ENCODE measurements at places on chromosomes 16 and 17.

DNA sequence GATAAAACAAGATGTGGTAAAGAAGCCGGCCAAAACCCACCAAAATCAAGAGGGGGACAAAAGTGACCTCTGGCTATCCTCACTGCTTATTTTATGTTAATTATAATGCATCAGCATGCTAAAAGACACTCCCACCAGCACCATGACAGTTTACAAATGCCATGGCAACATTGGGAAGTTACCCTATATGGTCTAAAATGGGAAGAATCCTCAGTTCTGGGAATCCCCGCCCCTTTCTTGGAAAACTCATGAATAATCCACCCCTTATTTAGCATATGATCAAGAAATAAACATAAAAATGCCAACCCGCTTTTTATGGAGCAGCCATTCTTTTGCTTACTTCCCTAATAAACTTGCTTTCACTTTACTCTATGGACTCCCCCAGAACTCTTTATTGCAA lies 25.6 kb downstream of the CMTR2 start:
- no peak for DNase-seq

GRCh38 chr16:60811657-60812056 lies 1224.6 kb downstream of the CDH8 start:
- DNase-seq, result no peak

GRCh38 chr17:12422651-12423050 lies 243.0 kb upstream of the MYOCD start:
- no peak for DNase-seq

DNA sequence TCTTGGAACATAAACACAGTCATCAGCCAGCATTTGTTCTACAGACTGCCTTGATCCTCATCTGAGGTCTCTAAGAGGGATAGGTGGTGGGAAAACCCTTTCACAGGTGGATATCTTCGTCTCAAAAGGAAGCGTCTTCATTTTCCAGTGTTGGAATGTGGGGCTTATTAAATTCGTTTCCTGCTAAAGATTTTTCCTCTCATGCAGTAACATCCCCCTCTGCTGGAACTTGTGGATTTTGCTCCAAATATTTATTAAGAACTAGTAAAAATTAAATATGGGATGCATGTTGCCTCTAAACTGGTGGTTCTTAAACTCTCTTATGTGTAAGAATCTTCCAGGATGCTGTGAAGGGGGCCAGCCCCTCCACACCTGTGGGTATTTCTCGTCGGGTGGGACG lies 20.1 kb upstream of the MLYCD start:
- DNase-seq, result no peak

GRCh38 chr16:47777220-47777619 lies 316.1 kb downstream of the PHKB start:
- DNase-seq, result no peak

GRCh38 chr16:51949282-51949681 lies 597.7 kb downstream of the TOX3 start:
- no peak for DNase-seq

- no peak for DNase-seq
Observed at GRCh38 chr17:2421315-2422147, 20.7 kb upstream of the MNT start.

DNA sequence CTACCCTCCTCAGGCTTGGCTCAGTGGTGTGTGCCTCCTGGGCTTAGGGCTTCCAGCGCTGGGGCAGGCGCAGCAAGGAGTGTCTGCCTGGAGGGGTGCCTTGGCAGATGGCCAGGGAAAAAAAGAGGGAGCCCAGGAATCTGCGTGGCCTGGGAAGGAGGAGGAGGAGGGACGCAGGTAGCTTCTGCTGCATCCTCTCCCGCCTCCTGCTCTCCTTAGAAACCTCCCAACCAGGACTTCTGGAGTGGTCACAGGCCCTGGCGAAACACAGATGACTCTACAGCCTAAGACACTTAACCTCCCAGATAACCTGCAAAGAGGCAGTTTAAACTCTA lies 7.3 kb upstream of the BCAR1 start:
- no peak for DNase-seq

DNA sequence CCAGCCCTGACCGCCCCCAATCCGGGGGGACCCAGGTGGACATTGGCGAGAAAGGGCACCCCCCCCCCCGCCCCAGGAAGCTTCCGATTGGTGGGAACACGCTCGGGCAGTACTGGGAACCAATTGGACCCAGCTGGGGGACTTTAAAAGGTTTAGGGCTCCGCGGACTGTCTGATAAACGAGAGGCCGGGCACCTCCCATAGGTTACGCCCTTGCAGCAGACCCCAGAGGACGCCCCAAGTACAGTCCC lies 245 bp downstream of the TMEM256 start:
- DNase-seq, result no peak

- DNase-seq, result no peak
Observed at GRCh38 chr16:19696961-19697360, 21.1 kb downstream of the KNOP1 start.

GRCh38 chr17:78023042-78023441 lies 64.5 kb downstream of the TNRC6C start:
- DNase-seq, result no peak

- no peak for DNase-seq
Observed at GRCh38 chr16:89361751-89362539, 128.4 kb downstream of the ANKRD11 start.

- no peak for DNase-seq
Observed at GRCh38 chr16:19463468-19464315, 46.0 kb downstream of the TMC5 start.

- no peak for DNase-seq
Observed at GRCh38 chr17:50163843-50164696, 1.7 kb upstream of the SGCA start.

DNA sequence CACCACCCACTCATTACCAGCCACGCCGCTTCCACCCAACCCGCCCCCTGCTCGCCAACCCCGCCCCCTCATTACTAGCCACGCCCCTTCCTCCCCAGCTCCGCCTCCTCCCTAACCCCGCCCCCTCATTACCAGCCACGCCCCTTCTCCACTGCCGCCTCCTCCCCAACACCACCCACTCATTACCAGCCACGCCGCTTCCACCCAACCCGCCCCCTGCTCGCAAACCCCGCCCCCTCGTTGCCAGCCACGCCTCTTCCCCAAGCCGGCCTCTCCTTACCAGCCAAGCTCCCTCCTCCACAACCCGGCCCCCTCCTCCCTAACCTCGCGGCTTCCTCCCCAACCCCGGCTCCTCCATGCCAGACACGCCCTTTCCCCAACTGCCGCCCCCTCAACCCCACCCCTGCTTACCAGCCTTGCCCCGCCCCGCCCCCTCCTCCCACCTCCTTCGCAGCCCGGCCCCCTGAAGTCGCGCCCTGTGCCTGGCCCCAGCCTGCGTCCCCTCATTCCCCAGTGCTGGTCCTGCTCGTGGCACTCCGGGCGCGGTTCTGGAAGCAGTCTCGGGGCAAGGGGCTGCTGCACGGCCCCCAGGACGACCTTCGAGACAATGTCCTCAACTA lies 7.3 kb downstream of the SLC22A31 start:
- DNase-seq, result peak; percentile 68

- DNase-seq, result no peak
Observed at GRCh38 chr17:65914784-65915342, 277.1 kb downstream of the CEP112 start.

DNA sequence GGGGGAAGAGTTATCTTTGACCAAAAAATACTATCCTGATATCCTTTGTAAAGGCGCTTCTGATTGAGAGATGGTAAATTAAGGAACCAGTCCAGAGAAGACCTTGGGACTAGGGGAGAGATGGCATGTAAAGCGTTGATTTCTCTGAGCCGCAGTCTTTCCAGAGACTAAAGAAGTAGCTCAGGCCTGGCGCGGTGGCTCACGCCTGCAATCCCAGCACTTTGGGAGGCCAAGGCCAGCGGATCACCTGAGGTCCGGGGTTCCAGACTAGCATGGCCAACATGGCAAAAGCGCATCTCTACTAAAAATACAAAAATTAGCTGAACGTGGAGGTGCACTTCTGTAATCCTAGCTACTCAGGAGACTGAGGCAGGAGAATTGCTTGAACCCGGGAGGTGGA lies 625 bp upstream of the CENPT start:
- DNase-seq, result no peak

GRCh38 chr17:40519089-40519775 lies 17.8 kb upstream of the TNS4 start:
- DNase-seq, result no peak

- DNase-seq, result no peak
Observed at GRCh38 chr16:81700071-81700779, 78.9 kb upstream of the PLCG2 start.

GRCh38 chr16:47694543-47694942 lies 233.4 kb downstream of the PHKB start:
- DNase-seq, result no peak

DNA sequence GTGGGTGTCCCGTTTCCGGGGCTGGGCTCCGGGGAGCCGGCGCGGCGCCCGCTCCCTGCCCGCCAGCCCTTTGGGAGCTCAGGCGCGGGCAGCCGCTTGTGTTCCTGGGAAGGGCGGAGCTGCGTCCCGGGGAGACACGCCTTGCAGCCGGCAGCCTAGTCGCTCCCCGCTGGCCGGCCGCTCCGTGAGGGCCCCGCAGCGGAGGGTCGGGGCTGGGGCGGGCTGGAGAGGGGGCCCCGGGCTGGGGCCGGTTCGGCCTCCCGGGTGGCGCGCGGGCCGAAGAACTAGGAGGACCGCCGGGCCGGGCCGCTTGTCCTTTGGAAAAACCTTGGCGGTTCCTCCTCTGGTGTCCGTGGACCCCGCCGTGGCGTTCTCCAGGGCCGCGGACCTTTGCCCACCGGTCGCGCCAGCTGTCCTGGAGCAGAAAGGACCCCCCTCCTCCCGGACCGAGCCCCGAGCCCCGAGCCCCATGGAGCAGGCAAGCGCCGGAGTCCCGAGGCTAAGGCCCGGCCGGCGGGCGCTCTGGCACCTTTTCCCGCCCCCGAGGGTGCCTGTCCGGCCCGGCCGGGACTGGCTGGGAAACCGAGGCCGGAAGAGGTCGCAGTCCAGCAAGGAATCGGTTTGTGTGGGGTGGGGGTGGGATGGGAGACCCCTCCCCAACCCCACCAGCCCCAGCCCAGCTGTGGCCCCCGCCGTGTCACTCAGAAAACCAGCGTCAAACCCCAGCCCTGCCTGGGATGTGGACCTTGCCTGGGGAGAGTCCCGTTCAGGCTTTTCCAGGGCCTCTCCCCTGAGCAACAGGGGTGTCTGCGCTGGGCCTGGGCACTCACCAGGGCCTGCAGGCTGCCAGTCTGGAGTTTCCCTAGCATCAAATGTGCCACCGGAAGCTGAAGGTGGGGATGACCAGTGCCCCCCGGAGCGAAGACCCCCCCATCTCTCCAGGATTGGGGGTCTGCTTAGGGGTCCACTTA lies 6.8 kb upstream of the TBC1D3B start:
- no peak for DNase-seq

DNA sequence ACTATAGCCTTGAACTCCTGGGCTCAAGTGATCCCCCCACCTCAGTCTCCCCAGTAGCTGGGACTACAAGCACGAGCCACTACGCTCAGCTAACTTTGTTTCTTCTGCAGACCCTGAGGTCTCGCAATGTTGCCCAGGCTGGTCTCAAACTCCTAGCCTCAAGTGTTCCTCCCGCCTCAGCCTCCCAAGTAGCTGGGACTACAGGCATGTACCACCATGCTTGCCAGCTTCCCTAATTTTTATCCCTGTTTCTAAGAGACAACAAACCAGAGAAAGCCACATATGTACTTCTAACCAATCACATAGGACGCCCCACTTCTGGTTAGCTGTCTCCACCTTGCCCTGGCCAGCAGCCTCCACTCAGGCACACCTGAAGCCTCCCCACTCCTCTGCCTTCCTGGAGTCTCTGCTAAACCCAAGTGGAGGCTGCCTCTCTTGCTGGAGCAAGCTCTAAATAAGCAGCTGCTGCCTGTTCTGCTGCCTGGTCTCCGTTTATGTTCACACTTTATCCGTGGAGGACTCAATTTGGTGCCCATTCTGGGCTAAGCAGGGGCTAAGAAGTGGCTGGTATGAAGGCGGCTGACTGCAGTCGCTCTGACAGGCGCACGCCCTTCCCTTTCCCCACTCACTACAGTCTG lies 24.7 kb downstream of the NSMCE1 start:
- DNase-seq, result no peak

GRCh38 chr17:69344939-69345338 lies 18.0 kb upstream of the ABCA5 start:
- no peak for DNase-seq

DNA sequence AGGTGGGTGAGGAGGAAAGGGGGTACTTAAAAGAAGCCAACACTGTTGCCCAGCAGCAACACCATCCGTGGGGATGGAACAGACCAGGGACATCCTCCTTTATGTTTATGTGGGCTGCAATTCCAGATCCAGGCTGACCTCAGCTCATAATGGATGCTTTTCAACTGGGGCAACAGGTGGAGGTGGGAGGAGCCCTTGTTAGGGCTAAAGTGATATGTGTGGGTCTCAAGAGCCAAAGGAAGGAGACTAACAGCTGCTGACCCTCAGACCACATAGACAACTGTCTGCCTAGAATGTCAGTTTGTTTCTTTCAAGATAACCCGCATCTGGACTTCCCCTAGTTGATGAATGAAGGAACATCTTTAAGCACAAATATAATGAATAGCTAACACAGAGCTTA lies 2.0 kb upstream of the INPP5K start:
- no peak for DNase-seq

GRCh38 chr16:84677017-84677803 lies 22.6 kb upstream of the USP10 start:
- no peak for DNase-seq

GRCh38 chr17:49480836-49481615 lies 14.1 kb upstream of the NGFR start:
- DNase-seq, result no peak

DNA sequence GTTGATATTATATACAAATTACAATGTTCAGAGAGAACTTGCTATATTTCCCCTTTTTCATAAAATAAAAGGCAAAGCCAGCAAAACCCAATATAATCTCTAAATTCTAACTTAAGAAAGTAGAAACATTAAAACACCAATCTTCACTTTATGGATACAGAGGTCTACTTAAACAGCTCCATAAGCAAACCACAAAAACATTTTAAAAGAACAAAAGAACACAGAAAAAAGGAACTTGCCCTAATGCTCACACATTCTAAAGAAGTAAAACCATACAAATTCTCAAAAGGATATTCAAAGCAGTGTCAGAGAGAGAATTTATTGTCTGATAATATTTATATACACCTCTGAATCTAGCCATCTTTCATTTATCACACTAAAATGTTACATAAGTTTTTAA lies 606 bp downstream of the ABCA10 start:
- no peak for DNase-seq

- no peak for DNase-seq
Observed at GRCh38 chr17:61161615-61162134, 238.0 kb upstream of the TBX2 start.

All from stimulated activated CD4-positive, alpha-beta T cell treated with anti-CD3 and anti-CD28 coated beads, TNF-alpha, amount 100 ng/mL, for 24 hours (primary cell).